ENCODE measurements at places on chromosomes 2 and 18.

- no peak for DNase-seq
Measured at GRCh38 chr2:120466704-120467054, 120.7 kb downstream of the INHBB start.

DNA sequence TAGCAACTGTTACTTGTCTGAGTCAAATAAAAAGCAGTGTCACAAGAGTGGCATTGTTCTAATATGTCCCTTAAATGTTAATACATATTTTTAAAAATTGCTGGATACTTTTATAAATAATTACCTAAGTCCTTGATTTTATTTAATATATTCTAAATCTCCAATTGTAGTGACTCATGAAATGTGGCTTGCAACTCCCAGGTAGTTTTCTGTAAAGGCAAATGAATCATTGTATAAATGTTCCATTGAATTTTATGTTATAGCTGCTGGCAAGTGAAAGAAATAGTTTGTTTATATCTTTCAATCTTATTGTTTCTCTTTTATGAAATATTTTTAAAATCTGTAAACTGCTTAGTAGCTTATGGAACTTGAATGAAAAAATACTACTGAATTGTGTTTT is 32.7 kb upstream of the C1GALT1C1L start:
- DNase-seq: no peak

DNA sequence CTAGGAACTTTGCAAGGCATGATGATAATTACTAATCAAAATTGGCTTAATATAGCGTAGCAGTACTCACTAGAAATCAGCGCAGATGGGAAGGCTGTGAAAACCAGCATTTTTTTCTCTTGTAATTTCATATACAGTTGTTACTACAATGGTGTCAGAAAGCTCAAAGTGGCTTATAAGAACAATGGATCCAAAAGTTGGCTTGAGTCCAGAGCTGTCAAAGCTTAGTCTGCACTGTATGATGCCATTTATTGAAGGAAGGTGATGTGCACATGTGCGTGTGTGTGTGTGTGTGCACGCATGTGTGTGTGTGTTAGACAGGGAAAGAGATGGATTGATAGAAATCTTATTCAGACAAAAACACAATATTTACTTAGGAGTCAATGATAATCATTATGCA is 341.3 kb downstream of the TGIF1 start:
- no peak for DNase-seq

DNA sequence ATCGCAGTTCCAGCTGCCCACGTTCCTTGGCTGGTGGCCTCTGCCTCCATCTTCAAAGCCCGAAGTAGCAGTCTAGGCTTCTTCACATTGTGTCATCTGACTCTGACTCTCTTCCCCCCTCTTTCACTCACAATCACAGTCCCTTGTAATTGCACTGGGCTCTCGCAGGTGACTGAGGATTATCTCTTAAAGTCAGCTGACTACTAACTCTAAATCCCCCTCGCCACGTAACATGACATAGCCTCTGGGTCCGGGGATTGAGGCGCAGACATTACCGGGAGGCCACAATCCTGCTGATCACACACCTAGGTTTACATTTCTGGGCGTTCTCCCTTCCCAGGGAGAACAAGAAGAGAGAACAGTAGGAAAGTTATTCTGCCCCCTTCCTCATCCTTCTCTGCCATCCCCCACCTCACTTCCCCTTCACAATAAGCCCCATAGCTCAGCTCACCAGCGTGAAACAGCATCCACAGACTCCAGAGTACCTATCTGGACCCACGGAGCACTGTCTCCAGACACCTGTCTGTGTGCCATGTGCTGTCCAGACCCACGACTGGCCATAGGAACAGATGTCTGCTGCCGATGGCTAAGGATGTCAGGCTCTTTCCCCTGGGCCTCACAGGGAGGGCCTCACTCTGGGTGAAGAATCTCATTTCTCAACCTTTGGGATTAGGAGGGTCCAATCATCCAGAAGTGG is 64.3 kb upstream of the FZD7 start:
- no peak for DNase-seq

GRCh38 chr2:197280015-197280702 is 30.4 kb downstream of the ANKRD44 start:
- DNase-seq: no peak

DNA sequence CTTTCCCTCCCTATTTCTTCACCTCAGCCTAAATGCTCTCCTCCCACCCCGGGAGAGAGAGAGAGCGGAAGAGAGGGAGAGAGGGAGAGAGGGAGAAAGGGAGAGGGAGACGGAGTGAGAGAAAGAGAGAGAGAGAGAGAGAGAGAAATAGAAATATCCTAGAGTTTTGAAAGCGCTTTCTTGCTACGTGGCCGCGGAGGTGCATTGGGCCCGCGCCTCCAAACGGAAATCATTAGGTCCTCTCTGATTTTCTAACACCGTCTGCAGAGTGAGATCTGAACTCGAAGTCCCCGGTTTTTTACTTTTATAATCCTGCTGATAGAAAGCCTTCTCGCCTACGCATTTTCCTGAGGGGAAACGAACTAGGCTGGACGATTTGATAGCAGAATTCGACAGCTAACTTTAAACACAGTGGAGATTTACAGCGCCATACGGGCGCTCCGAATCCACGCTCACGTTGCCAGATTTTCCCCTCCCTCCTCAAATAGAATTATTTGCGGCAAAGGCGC is 903 bp upstream of the EVX2 start:
- DNase-seq: peak; percentile 43

DNA sequence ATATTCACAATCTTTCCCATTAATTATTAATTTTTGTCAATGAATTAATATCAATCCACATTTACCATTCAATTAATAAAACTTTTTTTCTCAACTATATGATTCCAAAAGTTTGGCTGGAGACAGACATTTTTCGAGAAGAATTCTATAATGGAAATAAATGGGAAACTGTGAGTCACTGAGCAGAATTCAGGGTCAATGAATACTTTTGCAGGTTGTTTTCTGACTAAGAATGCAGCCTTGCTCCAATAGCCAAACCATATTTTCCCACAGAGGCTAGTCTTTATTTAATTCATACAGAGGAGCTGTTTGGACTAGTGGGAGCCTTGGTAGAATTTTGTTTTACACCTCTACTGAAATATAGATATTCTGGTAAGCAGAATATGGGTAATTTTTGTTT is 82.3 kb downstream of the ARHGAP28 start:
- no peak for DNase-seq

- DNase-seq: no peak
Measured at GRCh38 chr2:23707096-23707495, 219.8 kb downstream of the ATAD2B start.

GRCh38 chr2:112001942-112002341 is 53.1 kb upstream of the TMEM87B start:
- no peak for DNase-seq

DNA sequence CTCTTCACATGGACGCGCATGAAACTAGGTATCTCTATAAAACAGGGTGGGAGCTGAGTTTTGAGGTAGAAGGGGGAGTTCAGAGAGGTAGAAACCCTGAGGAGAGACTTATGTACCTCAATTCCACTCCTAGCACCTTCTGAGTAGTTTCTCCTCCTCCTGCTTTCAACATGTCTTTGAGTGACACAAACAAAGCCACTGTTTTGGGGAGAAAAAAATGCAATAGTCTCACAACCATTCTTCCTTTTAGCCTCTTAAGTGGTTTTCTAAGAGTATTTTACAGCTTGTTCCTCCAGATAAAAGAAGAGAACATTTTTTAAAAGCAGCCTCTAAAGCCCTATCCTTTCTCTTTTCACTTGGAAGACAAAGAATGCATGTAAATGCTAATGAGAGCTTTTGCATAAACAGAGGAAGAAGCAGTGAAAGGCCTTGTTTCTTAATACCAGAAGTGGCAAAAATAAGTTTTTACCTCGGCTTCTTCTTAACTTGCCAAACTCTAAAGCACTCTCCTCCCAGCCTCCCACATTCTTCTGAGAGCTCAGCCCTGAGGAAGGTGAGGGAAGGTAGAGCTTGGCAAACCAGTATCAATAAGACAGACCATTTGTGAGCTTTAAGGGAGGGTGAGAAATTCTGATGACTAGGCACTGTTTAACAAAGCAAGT is 1304.4 kb upstream of the ACVR2A start:
- no peak for DNase-seq

DNA sequence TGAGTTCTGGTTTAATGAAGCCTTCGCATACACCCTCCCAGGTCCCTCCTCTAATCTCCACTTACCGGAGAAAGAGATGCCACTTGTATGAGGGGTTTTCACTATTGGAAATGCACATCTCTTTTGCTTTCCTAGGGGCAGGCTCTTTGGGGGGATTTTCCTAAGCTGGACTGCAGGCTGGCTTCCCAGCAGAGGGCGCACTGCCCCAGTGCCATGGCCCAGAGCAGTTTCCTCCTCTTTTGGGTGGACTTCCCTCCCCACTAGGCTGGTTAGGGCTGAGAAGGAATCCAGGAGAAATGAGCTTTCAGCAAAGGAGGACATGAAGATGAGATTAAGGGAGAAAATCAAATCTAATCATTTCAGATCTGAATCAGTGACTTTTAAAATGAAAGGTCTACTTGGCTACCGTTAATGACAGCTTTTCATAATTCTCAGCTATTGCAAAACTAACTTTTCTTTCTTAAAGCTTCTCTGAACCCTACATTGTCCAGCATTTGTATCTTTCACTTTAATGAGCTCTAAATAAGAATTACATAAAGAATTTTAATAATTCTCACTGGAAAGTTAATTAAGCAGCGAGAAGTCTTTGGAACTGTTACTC is 784.1 kb upstream of the FANCL start:
- peak; percentile 7 for DNase-seq

- peak; percentile 46 for DNase-seq
Measured at GRCh38 chr18:27599202-27599829, 414.2 kb upstream of the CHST9 start.
